Transverse colon (tissue), 4 donors: ENCODE measurements at places on chromosomes 2 and 18.
A peak's percentile ranks its signal among the peaks of the same experiment; 100 is the strongest.

GRCh38 chr18:45761512-45762114 lies 37.6 kb downstream of the SLC14A1 start:
- DNase-seq: no peak

DNA sequence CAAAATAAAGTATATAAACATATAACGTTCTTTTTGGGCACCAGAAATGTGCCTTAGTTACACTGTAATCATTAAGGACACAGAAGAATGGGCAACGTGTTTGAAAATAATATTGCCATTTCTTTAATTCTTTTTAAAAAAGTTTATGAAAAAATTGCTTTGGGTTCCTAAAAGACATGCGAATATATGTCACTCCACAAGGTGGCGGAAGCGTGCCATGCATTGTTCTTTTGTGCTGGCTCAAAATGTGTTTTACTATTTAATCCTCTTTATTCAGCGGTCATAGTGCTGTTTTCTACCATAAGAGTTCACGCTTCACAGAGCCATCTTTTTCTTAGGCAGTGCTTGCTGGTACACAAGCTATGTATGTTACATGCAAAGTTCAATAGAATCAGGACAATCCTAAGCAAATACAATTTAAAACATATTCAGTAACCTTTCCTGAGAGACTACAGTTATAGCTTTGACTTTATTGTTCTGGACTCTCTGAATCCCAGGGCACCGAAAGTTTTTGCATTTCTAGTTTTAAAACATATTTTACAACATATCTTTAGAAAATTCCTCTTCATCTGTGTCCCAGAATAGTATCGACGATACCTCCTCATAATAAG lies 147.8 kb upstream of the ERBB4 start:
- peak; percentile 48 for DNase-seq

DNA sequence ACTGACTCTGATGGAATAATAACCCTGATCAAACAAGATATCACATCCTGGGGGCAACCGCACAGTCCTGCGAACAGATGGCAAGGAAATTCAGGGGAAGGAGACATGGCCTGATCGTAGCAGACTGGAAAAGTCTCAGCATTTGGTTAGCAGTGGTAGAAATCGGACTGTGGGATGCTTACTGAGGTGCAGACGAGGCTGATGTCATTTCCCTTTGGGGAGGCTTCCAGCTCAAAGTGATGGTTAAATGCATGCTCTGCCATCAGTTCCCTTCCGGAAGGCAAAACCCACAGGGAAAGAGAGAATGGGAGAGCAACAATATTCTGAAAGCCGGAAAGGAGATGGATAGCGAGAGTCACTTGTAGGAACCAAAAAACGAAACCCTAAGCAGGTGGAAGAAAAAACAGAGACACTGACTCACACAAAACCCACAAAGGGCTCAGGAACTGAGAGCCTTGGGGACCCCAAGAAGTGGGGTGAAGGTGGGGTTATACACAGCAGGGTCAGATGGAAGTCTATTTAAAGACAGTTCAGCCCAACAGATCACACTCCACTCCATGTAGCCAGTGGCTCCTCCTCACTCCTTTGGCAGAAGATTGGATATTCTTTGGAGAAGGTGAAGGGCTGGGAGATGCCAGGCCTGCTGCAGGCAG lies 93.1 kb downstream of the INPP5D start:
- no peak for DNase-seq

DNA sequence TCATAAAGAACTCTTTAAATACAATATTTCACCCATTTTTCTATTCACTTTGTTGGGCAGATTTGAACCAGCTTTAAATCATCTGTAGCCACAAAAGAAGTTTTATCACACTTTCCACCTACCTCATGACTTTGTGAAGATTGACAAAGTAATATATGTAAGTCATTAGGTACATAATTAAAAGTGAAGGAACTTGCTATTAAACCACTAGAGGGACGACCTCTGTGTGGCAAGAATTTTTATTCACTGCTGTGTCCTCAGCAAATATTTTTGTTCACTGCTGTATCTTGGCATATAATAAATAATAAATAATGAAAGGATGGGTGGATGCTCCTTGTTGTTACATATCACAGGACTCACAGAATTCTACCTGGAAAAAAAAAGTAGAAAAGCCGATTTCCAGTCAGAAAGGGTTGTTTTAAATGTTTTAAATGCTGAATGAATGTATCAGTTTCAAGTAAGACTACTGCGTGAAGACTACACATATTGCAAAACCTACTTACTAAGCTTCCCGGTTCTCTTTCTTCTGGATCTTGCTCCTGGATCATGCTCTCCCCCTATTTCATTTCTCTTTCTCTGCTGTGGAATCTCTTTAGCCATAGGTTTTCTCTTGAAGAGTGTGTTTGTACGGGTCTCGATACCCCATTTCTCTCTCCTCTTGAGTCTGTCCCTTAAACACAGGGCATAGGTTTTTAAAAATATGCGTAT lies 44.8 kb downstream of the KCMF1 start:
- no peak for DNase-seq

- peak; percentile 38 for DNase-seq
Measured at GRCh38 chr18:45449418-45450227, 165.7 kb upstream of the SLC14A2 start.

GRCh38 chr2:99629320-99629719 lies 139.5 kb upstream of the REV1 start:
- no peak for DNase-seq

DNA sequence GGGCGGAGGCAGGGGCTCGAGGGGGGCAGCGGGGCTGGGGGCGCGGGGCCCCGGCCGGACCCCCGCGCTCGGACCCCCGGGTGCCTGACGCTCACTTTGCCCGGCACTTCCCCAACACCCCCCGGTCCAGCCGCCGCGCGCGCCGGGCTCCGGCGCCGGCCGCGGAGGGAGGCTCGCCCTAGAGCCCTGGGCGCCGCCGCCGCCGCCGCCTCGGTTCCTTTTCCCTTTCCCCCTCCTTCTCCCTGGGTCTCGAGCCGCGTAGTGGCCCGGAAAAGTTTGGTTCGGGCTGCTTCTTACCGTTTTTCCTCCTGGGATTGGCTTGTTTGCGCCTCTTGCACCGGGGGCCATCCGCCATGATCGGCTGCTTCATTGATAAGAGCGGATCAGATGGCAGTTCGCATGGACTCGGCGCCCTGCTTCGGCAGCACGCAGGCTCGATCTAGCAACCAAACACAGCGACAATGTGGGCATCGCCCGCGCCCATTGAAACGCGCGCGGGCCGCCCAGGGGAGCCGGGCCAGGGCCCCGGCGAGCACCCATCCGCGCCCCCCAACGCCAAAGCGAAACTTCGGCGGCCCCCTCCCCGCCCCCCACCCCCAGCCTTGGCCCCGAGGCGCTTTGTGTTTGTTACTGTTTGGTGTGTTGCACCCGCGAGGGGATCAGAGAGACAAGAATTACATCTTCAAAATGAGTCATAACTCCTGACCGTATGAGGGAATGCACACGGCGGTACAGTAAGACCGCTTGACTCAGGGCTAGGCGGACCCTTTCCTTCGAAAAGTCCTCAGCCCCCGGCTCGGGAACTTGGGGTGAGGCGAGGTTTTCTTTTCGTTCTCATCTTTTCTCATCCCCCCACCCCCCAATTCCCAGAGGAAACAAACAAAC lies 2.7 kb downstream of the ZEB2 start:
- peak; percentile 32 for DNase-seq

DNA sequence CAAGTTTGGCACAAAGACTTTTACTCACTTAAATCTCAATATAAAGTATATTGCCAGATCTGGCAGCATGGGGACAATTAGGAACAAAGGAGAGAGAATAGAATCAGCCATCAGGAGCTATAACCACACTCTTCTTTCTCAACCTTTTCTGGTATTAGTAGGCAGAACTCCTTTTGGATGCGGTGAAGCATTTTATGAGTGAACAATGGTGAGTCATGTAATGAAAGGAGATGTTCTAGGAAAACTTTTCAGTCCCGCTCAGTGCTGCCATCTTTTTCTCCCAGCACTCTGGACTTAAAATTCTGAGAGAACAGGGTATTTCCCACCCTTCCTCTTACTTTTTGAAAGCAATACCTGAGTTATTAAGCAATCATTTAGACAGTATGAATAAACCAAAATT lies 32.2 kb downstream of the PLEKHA3 start:
- no peak for DNase-seq

- peak; percentile 15 for DNase-seq
Measured at GRCh38 chr2:237156031-237156856, 70.6 kb downstream of the COPS8 start.

- no peak for DNase-seq
Measured at GRCh38 chr2:155770516-155770915, 562.0 kb downstream of the NR4A2 start.

DNA sequence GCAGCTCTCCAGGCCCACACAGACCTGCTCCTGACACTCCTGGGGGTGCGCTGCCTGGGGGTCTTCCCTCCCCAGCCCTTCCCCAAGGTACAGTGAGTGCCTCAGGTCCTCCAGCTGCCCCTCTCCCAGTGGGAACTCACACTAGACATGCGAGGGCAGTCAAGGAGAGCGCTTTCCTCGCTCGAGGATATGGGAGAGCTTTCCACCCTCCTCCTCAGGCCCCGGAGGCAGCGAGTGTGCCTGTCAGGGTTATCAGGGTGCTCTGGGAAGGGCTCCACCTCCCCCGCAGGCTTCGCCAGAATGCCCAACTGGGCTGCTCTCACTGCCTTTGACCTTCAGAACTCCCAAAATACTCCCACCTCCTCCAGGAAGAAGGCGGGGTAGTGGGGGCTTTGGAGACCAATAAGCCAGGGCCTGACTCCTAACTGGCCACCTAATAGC lies 85.7 kb upstream of the LAPTM4A start:
- no peak for DNase-seq
